Right lobe of liver (tissue), 6 donors: ENCODE measurements at places on chromosomes 12 and 14.

DNA sequence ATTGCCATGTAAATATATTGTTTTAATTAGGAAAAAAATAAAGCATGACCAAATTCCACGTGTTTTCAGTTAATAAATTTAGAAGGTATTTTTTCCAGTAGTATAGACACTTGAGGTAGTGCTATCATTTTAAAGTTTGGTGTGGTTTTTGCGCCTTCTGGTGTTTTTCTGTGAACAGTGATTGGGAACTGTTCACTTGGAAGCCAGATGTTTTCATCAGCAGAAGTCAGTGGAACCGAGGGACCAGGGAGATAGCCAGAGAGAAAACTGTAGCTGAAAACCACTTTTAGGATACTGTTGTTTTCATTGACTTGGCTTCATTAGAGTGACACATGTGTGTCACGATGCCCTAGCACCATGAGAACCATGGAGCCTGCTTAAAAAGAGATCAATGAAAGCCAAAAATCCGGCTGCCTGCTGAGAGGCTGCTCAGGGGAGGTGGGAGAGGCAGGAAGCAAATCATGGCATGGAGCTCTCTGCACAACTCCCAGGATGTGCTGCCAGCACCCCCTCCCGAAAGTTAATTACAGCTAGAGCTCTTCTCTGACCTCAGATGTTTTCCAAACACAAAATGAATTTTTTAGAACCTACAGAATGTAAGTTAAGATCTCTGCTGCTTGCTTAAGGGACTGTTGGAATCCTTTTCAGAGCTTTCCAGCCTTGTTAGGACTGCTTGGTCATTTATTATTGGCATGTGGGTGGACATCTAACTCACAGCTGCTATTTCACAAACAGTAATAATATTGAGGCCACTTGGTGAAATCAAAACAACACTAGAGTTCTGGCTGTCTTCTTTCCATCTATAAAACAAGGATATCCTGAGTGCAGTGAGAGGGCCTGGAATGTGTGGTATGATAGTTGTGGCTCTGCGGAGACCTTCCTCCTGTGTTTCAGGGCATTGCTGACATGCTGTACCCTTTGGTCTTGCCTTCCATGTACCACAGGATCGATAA is 192.3 kb downstream of the ANO4 start:
- no peak for DNase-seq

DNA sequence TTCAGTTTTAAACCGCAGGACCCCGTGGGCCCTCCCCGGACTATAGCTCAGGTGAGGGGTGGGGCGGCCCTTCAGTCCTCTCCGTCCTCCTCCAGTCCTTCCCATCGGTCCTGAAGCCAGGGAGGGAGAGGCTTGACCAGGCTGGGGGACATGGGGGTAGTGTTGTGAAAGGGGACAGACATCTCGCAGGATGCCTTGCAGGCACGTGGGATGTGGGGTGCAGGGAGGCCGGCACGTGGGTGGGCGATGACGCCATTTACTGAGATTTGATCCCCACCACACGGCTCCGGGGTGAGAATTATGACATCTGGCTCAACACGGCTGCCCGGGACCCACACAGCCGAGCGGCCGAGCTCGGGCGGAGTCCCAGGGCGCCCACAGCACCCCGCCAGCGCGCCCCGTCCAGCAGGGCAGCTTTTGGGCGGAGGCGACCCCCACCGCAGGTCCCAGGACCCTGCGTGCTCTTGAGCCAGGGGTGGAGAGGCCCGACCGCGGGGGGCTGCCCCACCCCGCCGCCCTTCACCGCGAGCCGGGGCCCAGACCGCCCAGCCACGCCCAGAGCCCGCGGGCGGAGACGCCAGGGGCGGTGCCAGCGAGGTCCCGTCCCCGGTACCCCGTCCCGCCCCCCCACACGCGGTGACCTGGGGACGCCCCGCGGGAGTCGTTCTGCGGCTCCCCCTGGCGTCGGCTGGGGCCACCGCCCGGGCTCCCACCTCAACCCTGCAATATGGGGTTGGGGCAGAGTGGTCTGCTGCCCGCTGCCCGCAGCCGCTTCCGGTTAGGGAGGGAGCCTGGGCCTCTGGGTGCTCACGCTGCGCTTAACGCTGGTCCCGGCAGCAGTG is 3.3 kb upstream of the EXOC3L4 start:
- peak; percentile 79 for DNase-seq

- DNase-seq: no peak
These were observed 235.9 kb downstream of the ERC1 start for GRCh38 chr12:1226951-1227350.

- no peak for DNase-seq
These were observed 56.7 kb upstream of the BICD1 start for GRCh38 chr12:32049956-32050355.

GRCh38 chr12:47811072-47811396 is 8.7 kb downstream of the HDAC7 start:
- DNase-seq: no peak

- DNase-seq: no peak
These were observed 57.1 kb downstream of the SPTLC2 start for GRCh38 chr14:77559381-77559780.

DNA sequence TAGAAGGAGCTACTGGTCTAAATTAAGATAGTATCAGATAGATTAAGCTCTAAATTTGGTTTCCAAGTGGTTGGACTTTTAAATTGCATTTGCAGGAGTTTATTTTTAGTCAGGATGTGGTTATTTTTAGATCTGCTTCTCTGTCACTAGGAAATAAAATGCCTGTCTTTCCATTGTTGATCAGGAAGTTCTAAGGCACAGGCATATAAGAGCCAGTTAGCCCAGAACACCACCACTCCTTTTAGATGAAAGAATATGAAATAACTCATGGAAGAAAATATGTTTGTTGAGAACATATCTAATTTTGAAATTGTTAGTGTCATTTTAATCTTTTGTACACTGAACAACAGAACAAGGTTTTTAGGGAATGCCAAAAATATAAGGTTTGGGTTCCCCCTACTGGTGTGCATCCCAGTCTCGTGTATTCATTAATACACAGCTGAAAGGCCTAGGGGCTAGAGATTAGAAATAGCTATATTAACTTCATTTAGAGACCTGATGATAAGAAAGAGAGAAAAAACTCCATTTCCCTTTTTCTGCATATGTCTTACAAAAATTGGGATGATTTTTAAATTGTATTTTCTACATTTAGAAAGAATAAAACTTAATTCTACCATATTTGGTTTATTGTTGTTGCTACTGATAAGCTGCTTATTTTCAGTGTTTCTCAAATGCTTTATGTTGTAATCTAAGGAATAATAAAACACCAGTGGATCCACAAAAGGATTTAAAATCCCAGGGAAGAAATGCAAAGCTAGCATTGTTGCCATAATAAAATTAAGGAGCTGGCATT is 67.2 kb downstream of the RIC8B start:
- DNase-seq: no peak

DNA sequence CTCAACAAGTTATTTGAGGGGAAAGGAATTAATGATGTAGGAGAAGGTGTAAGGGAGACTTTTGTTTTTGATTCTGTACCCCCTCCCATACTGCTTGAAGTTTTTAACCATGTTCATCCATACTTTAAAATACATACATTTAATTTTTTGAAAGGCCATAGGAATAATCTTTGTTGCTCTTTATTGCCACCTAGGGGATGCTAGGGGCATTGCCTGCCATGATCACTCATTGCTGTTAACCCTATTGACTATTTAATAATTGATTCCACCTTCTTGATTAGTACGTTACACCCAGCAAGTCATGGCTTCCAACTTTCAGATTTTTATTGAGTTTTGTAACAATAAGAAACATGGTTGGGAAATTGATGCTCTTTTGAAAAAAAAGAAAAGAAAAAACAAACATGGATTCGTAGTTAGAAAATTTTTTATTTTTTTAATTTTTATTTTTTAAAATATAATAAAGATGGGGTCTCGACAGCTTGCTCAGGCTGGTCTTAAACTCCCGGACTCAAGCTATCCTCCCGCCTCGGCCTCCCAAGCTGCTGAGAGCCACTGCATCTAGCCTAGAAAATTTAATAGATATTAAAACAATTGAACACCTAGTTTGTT is 8.5 kb upstream of the PRKAB1 start:
- DNase-seq: no peak

GRCh38 chr12:24943947-24944600 is 4.8 kb downstream of the BCAT1 start:
- DNase-seq: no peak

GRCh38 chr14:22448035-22448904 is 140.8 kb downstream of the DAD1 start:
- DNase-seq: no peak

DNA sequence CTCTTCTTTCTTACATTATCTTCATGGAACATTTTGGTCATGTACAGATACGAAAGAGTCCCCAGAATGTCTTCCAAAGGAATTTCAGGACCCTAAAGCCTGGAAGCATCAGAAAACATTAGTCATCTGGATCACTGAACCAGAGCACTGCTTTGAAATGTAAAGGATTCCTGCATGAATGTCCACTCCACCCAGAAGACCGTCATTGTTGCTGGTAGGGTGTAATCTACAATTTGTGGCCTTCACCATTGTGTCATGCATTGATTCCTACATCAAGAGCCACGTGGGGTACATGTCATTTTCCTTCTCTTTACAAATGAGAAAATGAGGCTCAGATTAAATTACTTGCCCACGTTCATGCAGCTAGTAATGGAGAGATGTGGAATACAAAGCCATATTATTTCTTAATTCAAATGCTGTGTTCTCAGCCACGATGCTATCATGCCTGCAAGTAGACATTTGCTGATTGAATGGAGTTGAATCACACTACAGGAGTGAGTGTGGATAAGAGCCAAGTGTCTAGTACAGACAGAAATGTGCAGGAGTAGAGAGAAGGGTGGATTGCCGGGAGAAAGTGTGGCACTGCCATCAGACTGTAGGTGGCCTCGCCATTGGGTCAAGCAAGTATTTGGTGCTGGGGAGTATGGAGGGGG is 231.2 kb downstream of the C12orf75 start:
- no peak for DNase-seq

DNA sequence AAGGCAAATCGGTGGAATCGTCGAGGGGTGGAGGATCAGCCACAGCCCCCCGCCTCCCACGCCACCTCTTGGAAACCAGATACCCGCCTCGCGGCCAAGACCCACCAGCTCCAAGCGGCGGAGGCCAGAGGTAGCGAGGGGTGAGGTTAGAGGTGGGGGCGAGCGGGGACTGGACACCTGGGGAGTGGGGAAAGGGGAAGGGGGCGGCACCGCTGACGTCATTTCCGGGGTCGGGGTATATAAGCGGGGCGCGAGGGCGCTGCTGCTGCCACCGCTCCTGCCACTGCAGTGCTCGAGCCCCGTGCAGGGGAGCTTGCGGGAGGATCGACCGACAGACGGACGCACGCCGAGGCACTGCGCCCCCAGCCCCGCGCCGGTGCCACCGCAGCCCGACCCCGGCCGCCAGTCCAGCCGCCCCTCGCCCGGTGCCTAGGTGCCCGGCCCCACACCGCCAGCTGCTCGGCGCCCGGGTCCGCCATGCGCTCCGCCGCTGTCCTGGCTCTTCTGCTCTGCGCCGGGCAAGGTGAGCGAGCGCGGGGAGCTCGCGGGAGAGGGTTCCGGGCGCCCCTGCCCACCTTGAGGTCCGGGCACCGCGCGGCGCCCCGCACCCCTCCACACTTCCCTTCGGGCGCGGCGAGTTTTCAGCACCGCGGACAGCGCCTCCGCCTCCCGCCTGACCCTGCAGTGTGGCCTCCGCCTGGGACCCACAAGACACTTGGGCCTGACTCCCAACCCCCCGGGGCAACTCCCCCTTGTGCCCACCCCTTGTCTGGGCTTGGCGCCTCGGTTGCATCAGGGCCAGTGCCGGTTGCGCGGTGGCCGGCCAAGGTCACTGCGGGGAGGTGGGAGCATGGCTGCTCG is at the start of gene CHGA:
Gene CHGA (plus strand): TSS at position 268 of the 861 bp plus-strand sequence. CDS start 210 bp downstream, at position 478.
- peak; percentile 49 for DNase-seq

DNA sequence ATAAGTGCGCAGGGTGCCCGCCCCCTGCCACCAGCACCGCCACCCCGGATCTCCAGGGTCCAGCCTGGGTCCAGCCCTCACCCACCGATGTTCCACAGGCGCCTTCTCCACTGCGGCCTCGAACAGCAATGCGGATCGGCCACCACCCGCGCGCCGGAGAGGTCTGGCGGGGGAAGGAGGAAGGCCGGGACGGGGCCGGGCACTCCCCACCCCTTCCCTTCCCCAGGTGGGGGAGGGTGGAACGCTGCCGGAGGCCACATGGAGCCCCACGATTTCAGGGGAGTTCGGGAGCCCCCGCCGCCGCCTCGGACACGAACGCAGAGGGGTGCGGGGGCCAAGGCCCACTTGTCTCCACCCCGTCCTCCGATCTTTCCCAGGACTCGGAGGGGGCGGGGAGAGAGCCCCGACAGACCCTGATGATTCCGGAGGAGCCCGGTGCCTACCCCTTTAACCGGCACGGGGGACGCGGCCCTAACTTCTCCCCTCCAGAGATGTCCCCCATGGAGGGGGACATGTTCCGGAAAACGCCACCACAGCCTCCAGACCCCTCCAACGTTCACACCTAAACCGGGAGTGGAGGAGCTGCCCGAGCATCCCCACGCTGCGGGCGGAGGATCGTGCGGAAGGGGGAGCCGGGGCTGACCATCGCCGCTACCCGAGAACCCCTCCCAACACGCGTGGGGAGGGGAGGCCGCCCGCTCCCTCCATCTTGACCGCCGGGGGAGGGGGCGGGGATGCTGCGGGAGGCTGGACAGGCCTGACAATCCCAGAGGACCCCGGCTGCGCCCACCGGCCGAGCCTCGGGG is 1.1 kb downstream of the ATXN2 start:
- peak; percentile 77 for DNase-seq

DNA sequence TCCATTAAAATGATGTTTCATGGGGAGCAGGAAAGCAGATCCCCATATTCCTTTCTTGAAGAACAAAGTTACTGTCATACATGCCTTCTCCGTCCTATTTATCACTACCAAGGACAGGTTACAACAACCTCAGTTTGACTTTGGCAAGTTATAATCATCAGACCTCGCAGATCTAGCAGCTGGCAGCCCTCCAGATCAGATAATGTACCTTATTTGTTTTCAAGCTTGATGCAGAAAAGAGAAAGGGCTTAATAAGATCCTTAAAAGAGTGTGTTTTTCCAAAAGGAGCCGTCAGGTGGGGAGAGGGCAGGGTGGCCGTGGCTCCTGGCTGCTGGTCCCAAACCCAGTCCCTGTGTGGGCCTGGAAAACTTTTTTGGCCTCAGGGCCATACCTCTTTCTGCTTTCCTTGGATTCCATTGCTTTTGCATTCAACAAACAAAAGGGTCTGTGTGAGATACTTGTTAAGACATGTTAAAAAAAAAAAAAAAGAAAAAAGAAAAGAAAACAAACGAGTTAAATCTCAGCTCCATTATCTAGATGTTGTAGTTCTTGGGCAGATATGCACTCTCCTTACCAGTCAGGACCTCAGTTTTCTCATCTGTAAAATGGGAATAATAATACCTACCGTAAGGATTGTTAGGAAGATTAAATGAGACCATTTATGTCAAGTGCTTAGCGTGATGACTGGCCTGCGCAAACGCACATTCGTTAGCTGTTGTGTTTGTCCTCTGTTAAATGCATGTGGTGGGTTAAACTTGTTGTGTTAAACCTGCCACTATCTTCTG is 64.6 kb downstream of the B4GALNT3 start:
- DNase-seq: no peak

- DNase-seq: no peak
These were observed 257.0 kb upstream of the MGAT4C start for GRCh38 chr12:86513226-86513625.

GRCh38 chr14:103151270-103151945 is 28.1 kb downstream of the TNFAIP2 start:
- DNase-seq: no peak

GRCh38 chr12:93192878-93193277 is 184.8 kb upstream of the NUDT4 start:
- no peak for DNase-seq

GRCh38 chr12:46657453-46658411 is 168.1 kb downstream of the SLC38A4 start:
- no peak for DNase-seq

- no peak for DNase-seq
These were observed 153.5 kb upstream of the MAX start for GRCh38 chr14:65255583-65256461.

GRCh38 chr12:20063116-20063515 is 305.2 kb upstream of the PDE3A start:
- no peak for DNase-seq
